ENCODE measurements at places on chromosomes 4 and X.

GRCh38 chr4:69910016-69910782, 20.7 kb upstream of the CSN1S1 start:
- no peak for DNase-seq

DNA sequence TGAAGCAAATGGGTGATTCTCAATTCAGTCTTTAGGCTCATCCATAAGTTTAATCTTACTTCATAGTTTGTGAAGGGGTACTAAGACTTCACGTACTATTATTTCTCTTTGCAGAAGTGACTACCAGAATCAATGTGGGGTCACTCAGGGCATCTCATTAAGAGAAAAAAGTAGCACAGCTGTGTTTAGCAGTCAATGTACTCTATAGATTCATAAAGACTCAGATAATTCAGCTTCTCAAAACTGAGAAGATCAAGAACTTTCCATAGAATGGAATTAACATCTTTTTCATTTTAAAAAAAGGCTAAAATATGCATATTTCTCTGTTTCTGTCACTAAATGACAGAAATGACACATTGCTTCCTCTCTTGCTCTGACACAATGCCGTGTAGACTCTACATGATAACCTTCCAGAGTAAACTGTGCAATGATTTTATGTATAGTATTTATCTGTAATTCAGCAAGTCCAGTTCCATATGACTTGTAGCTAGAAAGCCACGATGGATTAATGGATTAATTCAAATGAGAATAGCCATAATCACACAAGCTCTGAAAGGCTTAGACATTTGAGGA, 20.3 kb upstream of the LSM6 start:
- DNase-seq, result no peak

DNA sequence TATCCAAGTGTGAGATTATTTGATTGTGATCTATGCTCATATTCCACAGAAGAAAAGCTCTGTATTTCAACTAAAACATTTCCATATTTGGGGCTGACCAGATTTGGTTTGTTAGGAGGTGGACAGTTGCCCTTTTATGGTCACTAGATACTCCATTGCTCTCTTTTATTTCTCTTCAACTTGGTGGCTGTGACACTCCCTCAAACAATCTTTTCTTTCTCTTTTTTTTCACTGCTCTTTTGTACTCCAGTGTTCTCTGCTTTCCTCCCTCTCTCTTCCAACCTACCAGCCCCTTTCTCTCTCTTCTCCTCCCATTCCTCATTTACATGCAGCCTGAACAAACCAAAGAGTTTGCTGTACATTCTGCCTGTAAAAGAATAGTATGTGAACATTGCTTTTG, 48.8 kb downstream of the RBPJ start:
- no peak for DNase-seq

GRCh38 chrX:44747969-44748368, 95.9 kb upstream of the DUSP21 start:
- no peak for DNase-seq

- no peak for DNase-seq
These were observed 20.7 kb downstream of the ARHGAP24 start for GRCh38 chr4:85495621-85496020.

DNA sequence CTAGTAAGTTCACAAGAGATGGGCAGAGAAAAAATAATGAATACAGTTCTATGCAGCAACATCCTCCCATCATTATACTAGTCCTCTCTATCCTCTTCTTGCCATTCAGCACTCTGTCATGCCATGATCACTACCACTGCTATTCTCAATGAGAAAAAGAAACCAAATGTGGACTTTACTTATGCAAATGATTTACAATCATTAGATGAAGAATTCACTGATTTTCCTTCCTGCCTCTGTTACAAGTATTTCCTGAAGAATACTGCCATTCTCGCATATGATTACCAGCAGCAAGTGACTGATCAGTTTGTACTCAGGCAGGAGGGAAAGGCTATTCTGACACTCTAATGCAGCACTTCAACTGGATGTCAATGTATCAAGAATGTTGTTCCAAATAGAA, 50.3 kb downstream of the WDFY3 start:
- no peak for DNase-seq

GRCh38 chr4:18401425-18401824, 379.9 kb upstream of the LCORL start:
- DNase-seq, result no peak

DNA sequence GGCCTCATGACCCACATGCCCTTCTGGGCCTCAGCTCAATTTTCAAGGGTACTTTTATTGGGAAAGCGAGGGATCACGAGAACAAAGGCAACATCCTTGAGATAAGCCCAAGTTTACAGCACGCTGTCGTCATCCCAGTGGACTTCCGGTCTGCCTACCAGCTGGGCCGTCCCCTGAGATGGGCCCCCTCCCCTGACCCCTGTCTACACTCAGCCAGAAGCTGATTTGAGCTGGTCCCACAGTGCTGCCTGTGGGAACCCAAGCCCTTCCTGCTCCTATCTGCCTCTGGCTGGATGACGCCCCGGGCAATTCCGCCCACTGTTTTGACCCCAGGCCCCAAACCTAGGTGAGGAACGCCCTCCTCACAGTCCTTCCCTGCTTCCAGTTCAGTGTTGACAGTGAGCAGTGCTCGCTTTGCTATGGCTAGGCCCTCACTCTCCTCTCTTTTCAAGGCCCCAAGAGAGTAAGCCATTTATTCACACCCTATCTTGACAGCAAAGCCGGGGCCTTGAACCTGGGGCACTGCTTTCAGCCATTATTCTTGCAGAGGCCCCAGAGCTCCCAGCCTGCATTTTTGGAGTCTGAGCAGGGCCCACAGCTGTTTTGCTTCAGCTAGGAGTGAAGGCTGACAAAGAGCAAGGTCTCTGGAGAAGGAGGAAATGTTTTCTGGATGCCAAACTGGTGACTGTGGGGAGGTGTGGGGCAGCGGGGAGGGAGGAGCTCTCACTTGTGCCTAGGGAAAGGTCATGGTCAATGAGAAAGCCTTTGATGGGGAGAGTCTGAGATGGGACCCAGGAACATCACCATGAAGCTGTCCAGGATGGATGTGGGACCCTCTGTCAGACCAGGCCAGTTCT, 164.6 kb upstream of the BCOR start:
- no peak for DNase-seq

Measured in hypothalamus (tissue), 51 donors.